ENCODE measurements at places on chromosomes 2 and 18.

- DNase-seq = peak; percentile 67
These were observed 30.7 kb downstream of the CAMKMT start for GRCh38 chr2:44392338-44392943.

DNA sequence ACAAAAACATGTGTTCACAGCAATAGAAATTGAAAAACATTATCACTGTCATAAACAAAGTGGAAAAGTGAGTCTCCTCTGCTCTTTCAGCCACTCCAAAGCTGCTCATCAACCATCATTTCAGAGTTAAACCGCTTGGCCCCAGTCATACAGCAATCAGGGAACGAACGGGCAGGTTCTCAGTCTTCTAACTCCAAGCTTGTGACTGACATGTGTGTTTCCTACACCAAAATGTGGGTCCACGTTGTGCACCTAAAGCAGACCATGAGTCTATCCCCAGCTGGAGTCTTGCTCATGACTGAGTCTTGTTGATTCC is 582.6 kb upstream of the ID2 start:
- DNase-seq = no peak

GRCh38 chr2:231929961-231930592 is 3.9 kb upstream of the NPPC start:
- DNase-seq = peak; percentile 80

GRCh38 chr18:6666012-6666685 is 63.4 kb upstream of the ARHGAP28 start:
- DNase-seq = no peak

- no peak for DNase-seq
These were observed 113.5 kb downstream of the EPHA4 start for GRCh38 chr2:221458578-221458977.

- no peak for DNase-seq
These were observed 7.0 kb downstream of the G6PC2 start for GRCh38 chr2:168907940-168908662.

- DNase-seq = no peak
These were observed 487.4 kb upstream of the CELF4 start for GRCh38 chr18:38052879-38053590.

DNA sequence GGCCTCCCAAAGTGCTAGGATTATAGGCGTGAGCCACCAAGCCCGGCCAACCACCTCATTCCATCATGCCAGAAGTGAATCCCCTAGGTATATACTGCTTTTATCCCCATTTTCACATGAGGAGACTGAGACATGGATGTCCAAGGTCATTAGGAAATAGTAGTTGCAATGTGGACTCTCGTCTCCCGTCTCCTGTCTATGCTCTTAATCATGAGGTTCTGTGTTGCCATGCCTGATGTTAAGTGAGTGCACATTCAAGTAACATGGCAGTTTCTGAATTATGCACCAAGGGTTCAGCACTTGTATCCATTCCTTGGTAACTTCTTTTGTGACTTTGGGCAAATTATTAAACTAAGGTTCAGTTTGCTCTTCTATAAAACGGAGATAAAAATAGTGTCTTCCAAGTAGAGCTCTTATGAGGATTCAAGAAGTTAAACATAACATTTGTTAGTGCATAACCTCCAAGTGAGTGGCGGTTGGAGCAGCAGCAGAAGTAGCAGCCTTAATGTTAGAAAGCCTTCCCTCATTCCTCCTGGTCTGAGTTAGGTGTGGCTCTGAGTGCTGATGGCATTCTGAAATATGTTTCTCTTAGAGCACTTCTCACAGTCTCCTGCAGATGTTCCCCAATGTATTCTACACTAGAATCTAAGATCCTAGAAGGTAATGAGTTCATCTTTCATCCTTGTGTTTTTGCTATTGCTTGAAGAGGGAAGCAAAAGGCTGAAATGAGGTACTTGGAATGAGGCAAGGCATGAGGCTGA is 21.9 kb downstream of the SOCS6 start:
- DNase-seq = no peak

DNA sequence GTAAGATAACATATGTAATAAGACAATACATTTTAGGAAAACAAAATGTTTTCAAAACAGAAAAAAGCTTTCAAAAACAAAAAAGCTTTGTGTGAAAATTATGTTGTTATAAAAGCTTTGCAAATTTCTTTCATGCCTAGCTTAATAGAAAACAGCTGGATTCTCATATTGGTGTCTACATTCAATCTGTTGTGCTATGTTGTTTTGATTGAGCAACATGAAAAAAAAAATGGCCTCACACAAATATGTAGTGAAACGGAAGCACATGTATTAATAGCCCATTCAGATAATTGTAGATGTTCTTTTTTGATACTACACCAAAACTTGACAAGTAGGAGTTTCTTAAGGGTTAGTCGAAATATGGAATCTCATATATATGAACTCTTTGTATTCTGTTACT is 197.5 kb downstream of the ZEB2 start:
- DNase-seq = no peak

- no peak for DNase-seq
These were observed 41.9 kb downstream of the LHCGR start for GRCh38 chr2:48713647-48714046.

GRCh38 chr2:233184669-233185068 is 66.8 kb upstream of the ATG16L1 start:
- no peak for DNase-seq

DNA sequence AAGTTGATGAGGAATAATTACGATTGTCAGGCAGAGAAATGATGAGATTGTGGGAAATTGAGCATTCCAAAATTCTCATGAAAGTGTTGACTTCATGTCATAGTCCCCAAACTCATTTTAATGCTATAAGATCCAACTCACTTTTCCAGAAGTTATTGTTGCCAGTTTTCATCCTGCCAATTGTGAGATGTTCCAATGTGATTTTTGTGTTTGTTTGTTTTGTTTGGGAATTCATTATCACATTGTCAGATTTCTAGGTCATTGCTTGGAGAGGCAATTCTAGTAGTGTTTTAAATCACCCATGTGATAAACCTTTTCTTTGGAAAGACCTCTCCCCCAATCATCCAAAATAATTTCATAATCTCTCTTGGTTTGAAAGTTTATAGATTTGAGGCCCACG is 86.0 kb upstream of the ACVR2A start:
- no peak for DNase-seq

- no peak for DNase-seq
These were observed 74.7 kb downstream of the EPC2 start for GRCh38 chr2:148719195-148719749.

Measured in activated CD8-positive, alpha-beta memory T cell treated with anti-CD3 and anti-CD28 coated beads, Interleukin-2, amount 50 U/mL, for 48 hours (primary cell).